ENCODE measurements at places on chromosomes 1 and 21. TPM values are rescaled to one million over a fixed set of nuclear protein-coding genes. Genes with fewer than 3 reads are reported as not detected.

Gene TTC22
- 6.8 TPM for total RNA-seq

Gene OR2L8
- not detected for total RNA-seq

Gene CLCA4
- total RNA-seq = not detected

Gene SYCP1
- not detected for total RNA-seq

Gene TMEM50B
- total RNA-seq = 50.4 TPM

Gene GABPA
- total RNA-seq = 31.8 TPM

Gene MACF1
- total RNA-seq = 340 TPM

Gene KCNK2
- 1.9 TPM for total RNA-seq

Gene HSF2BP
- 3.0 TPM for total RNA-seq

Gene SLC19A2
- total RNA-seq = 26.4 TPM

Gene ZNF683
- total RNA-seq = not detected

Gene KRTAP19-1
- total RNA-seq = not detected

Gene SPRR2E
- not detected for total RNA-seq

Gene TNFRSF18
- 1.2 TPM for total RNA-seq

Gene SLC2A5
- 7.5 TPM for total RNA-seq

Gene S100A8
- total RNA-seq = 89.2 TPM

Gene RGSL1
- total RNA-seq = not detected

Gene FAM167B
- total RNA-seq = 13.7 TPM

Gene RGS2
- total RNA-seq = 46.0 TPM

Gene CLCN6
- total RNA-seq = 13.7 TPM

Gene S100A1
- 5.3 TPM for total RNA-seq

Gene CRB1
- total RNA-seq = 3.1 TPM

Gene TRIM67
- 0.47 TPM for total RNA-seq

Gene PPIAL4G
- total RNA-seq = 0.12 TPM

Gene RSPH1
- total RNA-seq = 3.2 TPM

Gene WLS
- total RNA-seq = 102 TPM

Gene C1orf210
- total RNA-seq = 12.9 TPM

Gene CELA2A
- total RNA-seq = not detected

Gene SLAMF6
- total RNA-seq = 0.12 TPM

Gene CYYR1
- total RNA-seq = 21.1 TPM

Gene CCDC185
- not detected for total RNA-seq

Gene C1QB
- total RNA-seq = 41.5 TPM

Gene IFI44L
- 8.1 TPM for total RNA-seq

Gene HSD3B2
- total RNA-seq = 1.3 TPM

Gene SLC35A3
- total RNA-seq = 54.6 TPM

Gene PERM1
- total RNA-seq = 5.4 TPM

Gene FAM78B
- total RNA-seq = 2.5 TPM

Gene KIF17
- 5.2 TPM for total RNA-seq

Gene BECN2
- not detected for total RNA-seq

Gene KCNQ4
- 8.6 TPM for total RNA-seq

Gene SMIM1
- 12.1 TPM for total RNA-seq

Gene ZNF593OS
- not detected for total RNA-seq

Gene SPOCD1
- 0.76 TPM for total RNA-seq

Gene RAB3B
- 3.7 TPM for total RNA-seq

Gene PRDX1
- total RNA-seq = 185 TPM

Gene LHX8
- not detected for total RNA-seq

Gene SETD4
- 25.5 TPM for total RNA-seq

Gene NBPF4
- not detected for total RNA-seq

Gene FCRLB
- 5.0 TPM for total RNA-seq

Gene ERRFI1
- total RNA-seq = 14.1 TPM

Gene FOXD2
- total RNA-seq = 6.4 TPM

Gene NBPF3
- total RNA-seq = 10.3 TPM

Gene RAP1GAP
- total RNA-seq = 20.5 TPM

Gene C2CD4D
- 0.12 TPM for total RNA-seq

Gene FCRL1
- total RNA-seq = 2.2 TPM

Gene KISS1
- 1.1 TPM for total RNA-seq
